Activated T-cell treated with anti-CD3 and anti-CD28 coated beads, Interleukin-2, amount 50 U/mL, for 4 hours (primary cell): ENCODE measurements at places on chromosomes 2 and 18.

- no peak for DNase-seq
Measured at GRCh38 chr2:64142741-64143168, 1.5 kb downstream of the PELI1 start.

- no peak for DNase-seq
Measured at GRCh38 chr2:179139506-179139905, 89.6 kb upstream of the CCDC141 start.

- DNase-seq = no peak
Measured at GRCh38 chr2:171341394-171342066, 92.3 kb downstream of the METTL8 start.

- no peak for DNase-seq
Measured at GRCh38 chr2:20633001-20633400, 17.9 kb downstream of the HS1BP3 start.

DNA sequence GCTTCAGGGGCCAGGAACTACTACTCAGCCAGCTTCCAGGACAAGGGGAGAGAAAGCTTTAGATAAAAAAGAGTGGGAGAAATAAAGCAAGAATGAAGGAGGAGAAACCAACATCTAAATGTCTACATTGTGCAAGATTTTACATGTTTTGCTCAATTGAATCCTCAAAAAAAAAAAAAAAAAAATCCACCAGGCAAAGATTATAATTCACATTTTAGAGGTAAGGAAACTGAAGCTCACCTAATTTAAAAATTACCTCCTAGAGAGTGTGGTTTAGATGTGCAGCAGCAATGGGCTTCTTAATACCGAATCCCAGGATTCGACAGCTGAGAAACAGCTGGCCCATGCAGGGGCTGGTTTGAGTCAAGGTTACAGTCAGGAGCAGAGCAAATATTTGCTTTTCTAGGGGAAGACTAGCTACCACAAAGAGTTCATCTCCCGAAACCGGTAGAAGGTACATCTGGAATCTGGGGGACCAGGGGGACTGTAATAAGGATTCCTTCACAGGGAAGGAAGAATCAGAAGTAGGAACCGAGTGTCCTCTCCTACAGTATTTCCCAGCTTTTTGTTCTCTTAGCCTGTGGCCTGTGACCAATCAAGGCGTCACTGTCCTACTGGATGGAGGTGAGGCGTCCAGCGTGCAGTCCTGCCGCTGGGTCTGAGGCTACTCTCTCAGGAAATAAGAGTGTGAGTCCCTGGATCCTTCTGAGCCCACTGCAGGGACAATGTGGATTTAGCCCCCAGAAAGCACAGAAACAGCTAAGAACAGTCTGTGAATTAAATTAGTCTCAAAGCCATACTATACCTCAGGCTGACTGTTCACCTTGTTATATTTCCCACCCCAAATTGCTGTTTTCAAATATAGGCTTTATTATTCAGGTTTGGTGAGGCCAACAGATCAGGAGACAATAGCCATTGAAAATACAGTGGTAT is 42.3 kb downstream of the IL1R2 start:
- DNase-seq = no peak

GRCh38 chr2:71253476-71253875 is 26.6 kb upstream of the PAIP2B start:
- no peak for DNase-seq

- no peak for DNase-seq
Measured at GRCh38 chr2:201852462-201852861, 46.1 kb downstream of the CDK15 start.

GRCh38 chr2:212314680-212315079 is 223.9 kb downstream of the ERBB4 start:
- no peak for DNase-seq

GRCh38 chr2:213476641-213477040 is 192.4 kb downstream of the SPAG16 start:
- DNase-seq = no peak
